Mucosa of descending colon (tissue), 3 donors: ENCODE measurements at places on chromosomes 5 and 9. TPM values are rescaled to one million over a fixed set of nuclear protein-coding genes. Genes with fewer than 3 reads are reported as not detected.

Gene RIGI
- 14.2 TPM for total RNA-seq

Gene THBS4
- total RNA-seq: 0.84 TPM

Gene ESM1
- total RNA-seq: not detected

Gene CAMK4
- total RNA-seq: 5.5 TPM

Gene CDHR2
- 107 TPM for total RNA-seq

Gene F12
- total RNA-seq: 3.0 TPM

Gene TAF1L
- total RNA-seq: not detected

Gene UBE2R2
- total RNA-seq: 55.5 TPM

Gene TRPM3
- 0.51 TPM for total RNA-seq

Gene BTNL3
- 46.5 TPM for total RNA-seq

Gene SLC1A3
- 7.9 TPM for total RNA-seq

Gene EGFLAM
- total RNA-seq: 0.84 TPM

Gene C9
- total RNA-seq: not detected

Gene LCN9
- not detected for total RNA-seq

Gene CDH12
- total RNA-seq: not detected
